ENCODE measurements at places on chromosomes 16 and 17.

GRCh38 chr17:66443166-66443565 is 140.8 kb downstream of the PRKCA start:
- no peak for DNase-seq

- DNase-seq = no peak
Observed at GRCh38 chr16:12728469-12728868, 75.2 kb downstream of the CPPED1 start.

- DNase-seq = no peak
Observed at GRCh38 chr17:59287452-59287851, 44.0 kb upstream of the YPEL2 start.

DNA sequence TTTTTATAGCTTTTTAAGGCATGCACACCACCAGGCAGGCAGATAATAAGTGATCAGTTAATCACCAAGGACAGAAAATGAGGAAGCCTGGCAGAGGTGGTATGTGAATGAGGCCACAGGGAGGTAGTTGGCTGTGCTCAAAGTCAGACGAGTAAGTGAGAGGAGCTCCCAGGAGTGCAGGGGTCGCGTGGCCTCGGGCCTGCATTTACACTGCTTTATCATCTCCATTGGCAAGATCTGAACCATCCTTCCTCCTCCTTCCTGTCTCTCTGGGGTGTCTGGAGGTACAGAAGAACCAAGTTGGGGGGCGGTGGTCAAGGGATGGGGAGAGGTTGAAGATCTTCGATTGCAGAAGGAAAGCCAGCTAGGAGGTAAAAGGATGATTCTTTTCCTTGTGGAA is 320.1 kb downstream of the SOX9 start:
- no peak for DNase-seq

- DNase-seq = no peak
Observed at GRCh38 chr17:50364715-50365114, 8.3 kb downstream of the MRPL27 start.

DNA sequence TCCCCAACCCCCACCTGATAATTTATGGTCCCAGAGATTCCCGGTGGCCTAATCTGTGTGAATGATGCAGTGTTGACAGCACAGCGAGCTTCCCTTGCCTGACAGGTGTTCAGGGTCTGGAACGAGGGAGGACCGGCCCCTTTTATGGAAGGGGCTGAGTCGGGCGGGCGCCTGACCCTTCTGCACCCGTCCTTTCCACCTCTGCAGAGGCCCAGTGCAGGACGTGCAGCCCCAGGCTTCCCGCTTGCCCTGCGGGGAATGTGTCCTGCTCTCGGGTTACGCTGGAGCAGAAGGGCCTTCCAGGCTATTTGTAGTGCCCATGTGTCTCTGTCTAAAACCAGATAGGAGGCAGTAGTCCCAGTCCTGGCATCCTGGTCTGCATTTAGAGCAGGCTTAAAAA is 16.2 kb downstream of the SMTNL2 start:
- no peak for DNase-seq

GRCh38 chr17:27945333-27945616 is 52.1 kb upstream of the LYRM9 start:
- no peak for DNase-seq

- DNase-seq = no peak
Observed at GRCh38 chr16:61957075-61957855, 79.0 kb downstream of the CDH8 start.

DNA sequence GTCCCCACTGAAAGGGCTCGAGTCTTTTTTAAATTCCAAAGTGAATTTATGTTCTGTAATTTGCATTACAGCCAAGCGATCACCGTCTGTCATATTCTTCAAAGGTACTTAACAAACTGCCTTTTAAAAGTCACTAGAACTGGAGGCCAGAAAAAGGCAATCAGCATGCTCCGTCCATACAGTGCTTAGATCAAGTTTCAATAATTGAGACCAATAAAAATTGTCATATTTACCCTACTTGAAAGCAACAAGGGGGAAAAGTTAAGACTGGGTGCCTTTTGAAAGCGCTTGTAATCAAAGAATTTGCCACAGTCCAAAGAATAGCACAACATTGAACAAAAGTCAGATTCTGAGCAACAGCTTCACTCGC is 9.0 kb upstream of the ZFHX3 start:
- no peak for DNase-seq

DNA sequence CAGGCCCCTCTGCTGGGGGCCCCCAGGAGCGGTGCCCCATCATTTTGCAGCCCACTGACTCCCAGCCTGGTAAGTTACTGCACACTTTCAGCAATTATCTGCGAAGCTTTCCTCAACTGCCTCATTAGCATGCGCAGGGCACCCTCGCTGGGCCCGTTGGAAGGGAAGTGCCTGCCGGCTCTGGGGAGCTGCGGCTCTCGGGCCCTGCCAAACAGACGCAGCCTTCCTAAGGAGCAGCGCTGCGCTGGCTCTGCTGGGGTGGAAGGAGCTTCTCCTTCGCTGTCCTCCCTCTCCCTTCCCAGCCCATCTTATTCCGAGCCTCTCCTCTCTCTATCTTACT is 71.0 kb downstream of the RBBP6 start:
- no peak for DNase-seq

DNA sequence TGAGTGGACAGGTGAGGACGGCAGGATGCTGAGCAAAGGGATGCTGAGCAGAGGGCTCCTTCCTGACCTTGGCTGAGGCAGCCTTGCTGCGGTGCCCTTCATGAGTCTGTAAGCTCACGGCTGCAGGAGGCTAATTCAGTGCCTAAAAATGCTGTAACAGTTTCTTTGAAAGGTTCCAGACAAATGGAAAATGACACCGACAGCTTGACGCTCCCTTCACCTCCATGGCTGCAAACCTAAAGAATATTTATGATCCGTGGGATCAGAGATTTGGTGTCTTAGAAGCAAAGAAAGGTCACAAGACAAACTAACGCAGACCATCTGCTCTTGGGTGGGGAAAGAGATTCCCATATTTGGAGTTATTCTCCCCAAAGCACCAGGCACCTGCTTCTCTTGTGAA is 28.0 kb downstream of the TOM1L2 start:
- no peak for DNase-seq

- DNase-seq = no peak
Observed at GRCh38 chr17:55086635-55087058, 118.1 kb downstream of the STXBP4 start.

DNA sequence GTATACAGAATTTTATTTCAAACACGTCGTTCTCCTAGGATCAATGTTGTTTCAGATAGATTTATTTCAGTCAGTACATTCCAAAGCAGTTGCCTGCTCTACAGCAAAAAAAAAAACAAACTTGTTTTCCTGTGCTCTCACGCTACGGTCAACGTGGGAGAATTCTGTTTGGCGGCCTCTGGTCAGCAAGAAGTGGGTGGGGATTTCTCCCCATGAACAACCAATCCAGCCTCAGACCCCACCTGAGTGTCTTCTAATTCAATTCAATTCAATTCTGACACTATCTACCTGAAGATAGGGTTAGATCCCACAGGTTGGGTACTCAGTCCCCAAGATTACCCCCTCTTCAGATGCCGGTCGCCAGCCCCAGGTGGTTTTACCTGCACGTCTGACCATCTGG is 22.1 kb downstream of the C17orf58 start:
- DNase-seq = no peak

DNA sequence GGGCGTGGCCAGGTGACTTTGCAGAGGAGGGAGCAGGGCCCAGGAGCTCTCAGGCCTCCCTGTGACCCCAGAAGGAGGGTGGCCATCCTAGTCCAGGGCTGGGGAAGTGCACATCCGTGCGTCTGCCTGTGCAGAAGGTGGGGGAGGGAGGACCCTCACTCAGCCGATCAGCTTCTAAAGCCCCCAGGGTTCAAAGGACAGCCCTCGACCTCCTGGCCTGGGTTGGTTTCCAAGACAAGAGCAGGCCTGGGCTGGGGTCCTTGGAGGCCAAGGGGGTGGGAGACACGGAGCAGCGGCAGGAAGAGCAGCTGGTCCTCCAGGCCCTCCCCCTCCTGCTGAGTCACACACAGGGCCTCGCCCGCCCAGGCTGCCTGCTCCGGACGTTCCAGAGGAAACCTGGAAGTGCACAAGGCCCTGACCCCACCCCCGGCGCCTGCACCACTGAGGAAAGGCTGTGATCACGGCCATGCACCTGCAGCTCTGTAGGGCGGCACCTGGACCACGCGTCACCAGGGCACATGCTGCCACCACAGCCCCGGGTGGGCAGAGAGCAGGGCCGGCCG is 67.1 kb upstream of the ZNF469 start:
- no peak for DNase-seq

DNA sequence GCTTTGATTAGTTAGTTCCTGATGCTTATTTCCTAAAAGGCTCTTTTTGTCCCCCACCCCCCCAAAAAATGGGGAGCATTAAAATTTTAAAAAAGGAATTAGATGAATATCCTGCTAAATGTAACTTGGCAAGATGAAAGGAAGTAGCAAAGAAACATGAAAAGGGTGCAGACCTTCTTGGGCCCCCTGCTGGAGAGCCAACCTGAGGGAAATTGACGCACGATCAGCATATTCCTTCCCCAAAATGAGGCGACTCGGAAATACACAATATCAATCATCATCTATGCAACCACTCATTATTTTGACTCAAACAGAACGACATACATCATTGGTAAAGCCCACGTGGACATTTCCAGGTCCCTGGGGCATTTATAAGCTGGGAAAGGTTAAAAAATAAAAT is 59.7 kb downstream of the GRIN2A start:
- no peak for DNase-seq

GRCh38 chr16:31474773-31475738 is 3.1 kb downstream of the TGFB1I1 start:
- no peak for DNase-seq

- no peak for DNase-seq
Observed at GRCh38 chr16:80015566-80015965, 415.0 kb upstream of the MAF start.

- DNase-seq = peak; percentile 35
Observed at GRCh38 chr16:88941913-88942909, 34.8 kb downstream of the CBFA2T3 start.

DNA sequence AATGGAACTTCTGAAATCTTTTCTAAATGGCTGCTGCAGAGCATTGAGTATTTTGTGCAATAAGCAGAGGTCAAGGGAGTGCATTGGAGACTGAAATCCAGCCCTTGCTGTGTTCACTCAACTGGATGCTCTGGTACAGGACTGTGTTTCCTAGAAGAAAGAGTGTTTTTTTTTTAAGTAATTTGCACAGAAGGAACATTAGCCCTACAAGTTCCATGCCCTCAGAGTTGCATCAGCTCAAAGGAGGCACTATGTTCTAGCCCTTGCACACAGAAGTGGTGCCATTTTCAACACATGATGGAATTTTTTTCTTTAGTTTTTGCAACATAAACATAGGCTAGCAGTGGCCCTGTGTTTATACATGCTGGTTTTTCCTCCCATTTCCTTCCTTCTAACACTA is 144.1 kb upstream of the HLF start:
- DNase-seq = no peak

GRCh38 chr16:25796239-25796638 is 104.5 kb downstream of the HS3ST4 start:
- DNase-seq = no peak

- DNase-seq = peak; percentile 90
Observed at GRCh38 chr16:22195695-22196558, 10.2 kb upstream of the EEF2K start.

DNA sequence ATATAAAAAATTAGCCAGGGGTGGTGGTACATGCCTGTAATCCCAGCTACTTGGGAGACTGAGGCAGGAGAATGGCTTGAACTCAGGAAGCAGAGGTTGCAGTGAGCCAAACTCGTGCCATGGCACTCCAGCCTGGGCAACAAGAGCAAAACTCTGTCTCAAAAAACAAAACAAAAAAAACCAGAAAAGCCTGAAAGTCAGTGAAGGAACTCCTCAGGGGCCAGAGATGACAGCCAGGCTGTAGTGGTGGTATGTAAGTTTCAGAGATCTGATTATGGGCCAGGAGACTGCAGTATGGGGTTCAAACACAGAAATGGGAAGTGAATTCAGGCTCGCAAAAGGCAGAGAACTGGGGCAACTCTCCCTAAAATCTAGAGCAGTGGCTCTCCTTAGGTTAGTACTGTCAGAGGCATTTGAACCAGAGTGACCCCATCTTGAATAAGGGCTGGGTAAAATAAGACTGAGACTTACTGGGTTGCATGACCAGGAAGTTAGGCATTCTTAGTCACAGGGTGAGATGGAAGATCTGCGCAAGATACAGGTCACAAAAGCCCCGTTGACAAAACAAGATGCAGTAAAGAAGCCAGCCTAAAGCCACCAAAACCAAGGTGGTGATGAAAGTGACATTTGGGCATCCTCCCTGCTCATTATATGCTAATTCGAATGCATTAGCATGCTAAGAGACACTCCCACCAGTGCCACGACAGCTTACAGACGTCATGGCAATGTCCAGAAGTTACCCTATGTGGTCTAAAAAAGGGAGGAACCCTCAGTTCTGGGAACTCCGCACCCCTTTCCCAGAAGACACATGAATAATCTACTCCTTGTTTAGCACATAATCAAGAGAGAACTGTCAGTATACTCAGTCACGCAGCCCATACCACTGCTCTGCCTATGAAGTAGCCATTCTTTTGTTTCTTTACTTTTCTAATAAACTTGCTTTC is 120.2 kb upstream of the XYLT1 start:
- DNase-seq = peak; percentile 26

DNA sequence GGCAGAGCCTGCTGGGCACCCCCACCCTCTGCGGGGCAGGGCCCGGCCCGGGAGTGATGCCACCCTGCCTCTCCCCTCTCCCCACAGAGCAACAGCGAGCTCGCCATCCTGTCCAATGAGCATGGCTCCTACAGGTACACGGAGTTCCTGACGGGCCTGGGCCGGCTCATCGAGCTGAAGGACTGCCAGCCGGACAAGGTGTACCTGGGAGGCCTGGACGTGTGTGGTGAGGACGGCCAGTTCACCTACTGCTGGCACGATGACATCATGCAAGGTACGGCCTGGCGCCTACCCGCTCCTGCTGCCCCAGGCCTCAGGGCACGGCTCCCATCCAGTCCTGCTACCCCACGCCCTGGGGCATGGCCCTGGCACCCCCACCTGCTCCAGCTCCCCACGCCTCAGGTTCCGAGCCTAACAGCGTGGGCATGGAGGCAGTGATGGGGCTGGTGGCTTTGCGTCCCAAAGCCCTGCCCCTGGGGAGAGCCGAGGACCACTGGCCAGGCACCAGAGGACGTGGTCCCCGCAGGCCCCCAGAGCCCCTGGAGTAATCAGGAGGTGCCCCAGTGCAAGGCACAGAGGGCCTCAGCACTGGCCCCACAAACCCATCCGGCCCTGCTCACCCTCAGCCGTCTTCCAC is 38.4 kb downstream of the TSC2 start:
- no peak for DNase-seq

All from activated CD4-positive, alpha-beta T cell treated with anti-CD3 and anti-CD28 coated beads, Interleukin-2, amount 50 U/mL, for 4 hours (primary cell).